Cerebellum (tissue), 4 donors: ENCODE measurements at places on chromosomes 4 and X. TPM values are rescaled to one million over a fixed set of nuclear protein-coding genes. Genes with fewer than 3 reads are reported as not detected.

DNA sequence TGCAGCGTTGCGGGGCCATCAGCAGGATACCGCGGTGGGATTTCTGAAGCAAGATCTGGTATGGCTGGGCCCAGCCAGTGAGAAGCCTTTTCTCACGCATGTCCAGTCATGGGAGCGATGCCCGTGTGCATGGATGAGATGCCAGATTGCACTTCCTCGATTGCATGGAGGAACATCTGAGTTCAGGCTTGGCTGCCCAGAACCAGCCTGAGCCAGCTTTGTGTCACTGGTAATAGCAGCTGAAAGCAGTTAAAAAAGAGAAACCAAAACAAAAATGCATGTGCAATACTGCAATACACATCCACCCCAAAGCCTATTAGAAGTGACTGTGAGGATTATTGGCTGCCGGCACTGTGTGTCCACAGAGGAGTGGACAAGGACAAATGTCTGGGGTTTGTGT, 59.3 kb downstream of the PSAPL1 start:
- peak; percentile 40 for DNase-seq

GRCh38 chrX:132940727-132941327, 17.6 kb downstream of the HS6ST2 start:
- DNase-seq, result no peak

The CPLX1 gene
- 3.4 TPM for total RNA-seq

DNA sequence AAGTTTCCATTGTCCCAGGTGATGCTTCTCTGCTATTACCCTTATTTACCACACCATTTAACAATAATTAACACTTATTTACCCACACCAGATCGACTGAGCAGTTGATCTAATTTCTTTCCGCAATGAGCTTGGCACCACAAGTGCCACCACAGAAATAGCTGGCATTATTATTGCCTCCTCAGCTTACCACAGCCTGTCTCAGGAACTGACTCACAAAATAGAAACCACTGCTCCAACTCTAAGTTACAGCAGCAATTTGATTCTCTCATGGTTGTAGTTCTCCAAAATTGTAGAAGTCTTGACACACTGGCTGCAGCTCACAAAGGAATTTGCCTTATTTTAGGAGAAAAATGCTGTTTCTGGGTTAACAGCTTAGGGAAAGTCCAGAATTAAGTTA, 22.5 kb downstream of the ZNF721 start:
- no peak for DNase-seq

DNA sequence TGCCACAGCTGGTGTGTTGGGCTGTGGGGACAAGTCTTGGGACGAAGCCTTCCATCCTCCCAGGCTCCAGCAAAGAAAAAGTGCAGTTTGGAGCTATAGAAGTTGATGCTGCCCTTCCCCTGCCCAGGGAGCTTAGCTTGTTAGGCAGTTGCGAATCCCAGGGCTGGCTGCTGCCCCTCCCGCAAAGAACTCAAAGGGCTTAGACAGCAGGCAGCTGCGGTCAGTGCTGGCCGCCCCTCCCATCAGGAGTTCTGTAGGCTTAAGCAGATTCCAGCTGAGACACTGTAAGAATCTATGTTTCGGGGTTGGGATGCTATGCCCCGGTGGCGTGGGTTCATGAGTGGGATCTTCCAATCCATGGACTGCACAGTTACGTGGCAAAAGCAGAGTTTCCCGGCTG, 956.7 kb downstream of the GLUD2 start:
- DNase-seq, result no peak

GRCh38 chrX:112753116-112753515, 73.4 kb upstream of the LHFPL1 start:
- no peak for DNase-seq

DNA sequence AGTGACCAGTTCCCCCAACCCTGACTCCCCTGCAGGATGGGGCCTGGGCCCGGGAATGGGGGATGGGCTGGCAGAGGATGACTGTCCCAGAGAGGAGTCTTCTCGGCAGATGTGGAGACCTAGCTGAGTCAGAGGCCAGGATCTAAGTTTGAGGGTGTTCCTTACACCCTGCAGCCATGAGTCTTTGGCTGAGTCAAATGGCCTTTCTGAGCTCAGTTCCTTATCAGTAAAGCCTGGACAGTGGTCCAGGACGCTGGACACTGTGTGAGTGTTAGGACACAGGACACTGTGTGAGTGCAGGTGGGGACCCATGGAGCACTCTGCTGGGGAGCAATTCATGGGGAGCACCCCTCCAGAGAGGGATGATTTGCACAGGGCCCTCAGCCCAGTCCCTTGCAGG, 5.0 kb downstream of the IL9R start:
- no peak for DNase-seq

DNA sequence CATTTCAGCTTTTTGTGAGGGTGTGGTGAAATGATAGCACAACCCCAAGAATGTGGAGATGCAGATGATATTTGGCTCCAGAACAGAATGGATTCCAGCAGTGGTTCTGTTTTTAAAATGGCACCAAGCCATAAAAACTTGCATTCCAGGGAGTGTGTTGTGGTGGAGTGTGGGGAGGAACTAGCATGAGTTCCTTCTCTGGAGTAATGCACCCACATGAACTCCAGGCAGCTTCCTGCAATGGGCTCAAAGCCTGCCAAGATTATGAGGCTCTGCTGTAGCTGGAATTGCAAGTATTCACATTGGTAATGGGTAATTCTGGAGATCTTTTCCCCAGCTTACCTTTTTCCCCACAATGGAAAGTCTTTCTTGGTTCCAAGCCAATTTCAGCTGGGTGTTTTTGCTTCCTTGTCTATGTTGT, 161.4 kb downstream of the RAB28 start:
- no peak for DNase-seq
